ENCODE measurements at places on chromosomes 4 and X.

- DNase-seq: no peak
These were observed 644.2 kb downstream of the ZNF674 start for GRCh38 chrX:45900766-45901615.

GRCh38 chr4:10682397-10682796, 2.2 kb downstream of the CLNK start:
- DNase-seq: no peak

DNA sequence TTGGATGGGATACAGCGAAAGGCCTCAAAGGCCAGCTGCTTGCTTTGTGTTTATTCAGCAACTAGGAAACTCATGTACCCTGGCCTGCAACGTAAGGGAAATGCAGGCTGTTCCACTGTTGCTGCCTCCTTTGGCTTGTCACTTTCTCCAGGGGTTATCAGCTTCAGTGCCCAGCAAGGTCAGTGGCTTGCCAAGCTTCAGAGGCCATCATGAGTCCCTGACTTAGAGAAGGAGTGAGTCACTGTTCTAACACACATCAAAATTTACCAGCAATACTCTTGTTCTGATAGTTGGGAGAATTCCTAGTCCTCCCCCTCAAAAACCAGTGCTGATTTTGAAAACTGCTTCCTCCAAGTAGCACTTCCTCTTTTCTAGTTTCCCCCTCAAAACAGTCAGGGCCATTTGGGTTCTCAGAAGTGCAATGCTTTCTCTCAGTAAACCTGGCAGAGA, 250.8 kb downstream of the ARHGAP24 start:
- no peak for DNase-seq

DNA sequence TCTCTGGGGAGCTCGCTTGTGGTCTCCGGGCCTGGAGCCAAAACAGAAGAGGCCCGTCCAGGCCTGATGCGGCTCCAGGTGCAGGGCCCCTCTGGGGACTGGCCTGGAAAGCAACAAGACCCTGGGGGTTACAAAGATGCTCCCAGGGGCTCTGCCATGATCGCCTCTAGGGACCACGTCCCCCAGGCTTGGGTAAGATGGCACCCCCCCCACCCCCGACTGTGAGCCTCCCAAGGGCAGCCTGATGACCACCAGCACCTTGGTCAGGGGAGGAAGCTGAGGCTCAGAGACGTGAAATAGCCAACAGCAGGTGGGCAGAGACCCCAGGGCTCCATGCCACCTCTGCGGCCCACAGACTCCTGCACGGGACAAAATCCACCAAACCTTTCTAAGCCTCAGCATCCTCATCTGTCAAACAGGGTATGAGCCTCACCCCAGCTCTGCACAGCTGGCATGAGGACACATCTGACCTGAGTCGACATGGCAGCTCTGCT, 25.4 kb downstream of the C4orf50 start:
- DNase-seq: no peak

- DNase-seq: no peak
These were observed 25.7 kb downstream of the GUCY1A1 start for GRCh38 chr4:155692361-155692760.

- DNase-seq: no peak
These were observed 161.1 kb downstream of the VEGFC start for GRCh38 chr4:176631611-176632010.

DNA sequence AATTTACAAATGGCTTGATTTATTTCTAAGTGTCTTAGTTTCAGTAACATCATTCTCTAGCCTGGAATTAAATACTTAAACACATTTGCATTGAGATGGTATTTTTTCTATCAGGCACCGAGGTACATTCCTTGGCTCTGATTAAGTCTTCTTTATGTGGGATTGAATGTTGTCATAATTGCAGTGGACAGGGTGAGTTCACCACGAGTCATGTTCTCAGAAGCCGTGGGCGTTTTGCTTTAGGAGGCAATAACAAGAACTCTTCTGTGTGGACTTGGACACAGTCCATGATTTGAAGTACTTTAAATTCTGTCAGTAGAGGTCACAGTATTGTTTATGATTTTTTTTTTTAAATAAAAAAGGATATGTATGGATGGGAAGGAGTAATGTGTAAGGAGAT, 57.1 kb upstream of the EFHC2 start:
- DNase-seq: no peak

GRCh38 chr4:66949419-66949818, 595.9 kb downstream of the CENPC start:
- DNase-seq: no peak

DNA sequence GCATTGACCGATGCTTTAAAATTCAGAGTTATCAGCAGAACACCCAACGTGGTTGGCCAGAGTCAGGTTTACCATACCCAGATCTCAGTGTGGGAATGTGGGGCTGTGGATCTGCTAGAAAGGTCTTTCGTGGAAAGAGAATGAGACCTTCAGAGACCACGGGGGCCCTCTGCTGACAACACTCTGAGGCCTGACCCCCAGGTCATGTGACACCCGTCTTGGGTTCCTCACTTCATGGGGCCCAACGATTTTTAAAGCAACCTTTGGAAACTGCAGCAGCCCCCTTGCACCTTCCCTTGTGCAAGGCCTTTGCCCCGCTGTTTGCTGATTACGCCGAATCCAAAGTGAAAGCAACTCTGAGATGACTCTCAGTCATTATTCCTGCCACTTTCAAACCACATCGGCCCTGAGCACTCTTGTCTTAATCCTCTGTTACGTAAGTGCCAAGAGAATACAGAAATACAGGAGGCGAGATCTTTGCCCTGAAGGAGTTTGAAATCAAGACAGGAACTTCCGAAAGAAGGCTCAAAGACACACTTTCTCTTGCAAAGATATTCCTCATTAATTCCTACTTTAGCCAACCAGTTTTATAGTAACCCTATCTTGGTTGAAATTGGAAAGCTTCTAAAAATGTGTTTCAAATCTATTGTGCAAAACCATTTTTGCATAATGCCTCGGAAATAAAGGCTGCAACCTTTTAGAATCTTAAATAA, 88.3 kb downstream of the EVC2 start:
- DNase-seq: no peak

DNA sequence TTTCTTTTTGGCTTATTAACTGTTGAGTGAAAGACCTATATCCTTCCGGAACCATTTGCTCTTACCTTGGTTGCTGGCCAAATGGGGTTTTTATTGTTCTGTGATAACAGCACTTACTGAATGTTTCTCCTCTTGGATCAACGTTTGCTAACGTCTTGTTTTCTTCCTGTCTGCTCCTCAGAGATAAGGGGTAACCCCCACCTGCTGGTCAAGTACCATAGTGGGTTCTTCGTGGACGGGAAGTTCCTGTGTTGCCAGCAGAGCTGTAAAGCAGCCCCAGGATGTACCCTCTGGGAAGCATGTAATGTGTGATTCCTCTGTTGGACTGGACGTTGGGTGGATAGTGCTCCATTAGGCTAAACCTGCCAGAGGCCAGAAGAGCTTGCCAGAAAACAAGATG, 15.3 kb downstream of the BMX start:
- no peak for DNase-seq

DNA sequence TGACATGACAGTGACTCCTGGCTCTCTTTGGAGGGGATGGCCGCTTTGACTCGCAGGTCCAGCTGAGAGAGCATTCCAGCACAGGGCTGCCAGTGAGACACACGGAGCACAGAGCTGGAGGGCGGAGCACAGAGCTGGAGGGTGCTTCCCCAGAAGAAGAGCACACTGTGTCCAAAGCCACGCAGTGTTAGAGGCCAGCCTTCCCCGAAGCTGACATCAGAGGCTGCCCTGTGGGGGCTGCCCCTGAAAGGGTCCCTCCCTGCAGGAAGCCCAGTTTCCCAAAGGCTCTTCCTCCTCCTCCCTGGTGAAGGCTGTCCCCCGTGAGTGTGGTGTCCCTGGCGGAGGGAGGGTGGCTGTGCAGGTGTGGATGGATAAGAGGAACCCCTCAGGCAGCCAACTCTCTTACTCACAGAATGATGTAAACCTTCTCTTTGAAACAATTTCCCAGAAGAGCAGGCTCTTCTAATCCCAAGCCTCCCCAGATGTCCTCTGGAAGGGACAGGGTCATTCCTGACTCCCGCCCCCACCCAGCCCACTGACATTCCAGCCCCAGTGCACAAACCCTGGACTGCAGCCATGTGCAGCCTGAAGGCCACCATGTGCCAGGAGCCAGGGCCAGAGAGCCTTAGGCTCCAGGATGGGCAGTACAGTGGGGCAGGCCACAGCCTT, 53.4 kb downstream of the PSAPL1 start:
- DNase-seq: no peak

GRCh38 chr4:8035371-8035780, 95.7 kb upstream of the AFAP1 start:
- DNase-seq: no peak

DNA sequence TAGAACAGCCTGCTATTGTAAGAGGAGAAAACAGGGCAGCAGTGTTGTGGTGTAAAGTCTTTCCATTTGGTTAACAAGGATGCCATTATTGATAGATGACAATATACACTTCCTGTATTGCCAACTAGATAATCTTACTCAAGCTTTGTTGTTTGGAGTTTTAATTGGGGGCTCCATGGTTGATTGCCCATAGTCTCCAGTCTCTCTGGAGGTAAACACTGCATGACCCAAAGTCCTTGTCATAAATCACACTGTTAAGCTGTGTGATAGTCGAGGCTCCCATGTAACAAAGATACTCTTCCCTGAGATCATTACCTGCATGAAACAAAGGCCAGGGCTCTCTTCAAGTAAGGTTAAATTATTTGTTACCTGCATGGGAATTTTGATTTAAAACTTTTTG, 394.6 kb downstream of the C4orf33 start:
- no peak for DNase-seq

GRCh38 chrX:31053621-31054020, 18.2 kb downstream of the FTHL17 start:
- no peak for DNase-seq

GRCh38 chr4:67933755-67934154, 29.5 kb downstream of the TMPRSS11A start:
- no peak for DNase-seq

DNA sequence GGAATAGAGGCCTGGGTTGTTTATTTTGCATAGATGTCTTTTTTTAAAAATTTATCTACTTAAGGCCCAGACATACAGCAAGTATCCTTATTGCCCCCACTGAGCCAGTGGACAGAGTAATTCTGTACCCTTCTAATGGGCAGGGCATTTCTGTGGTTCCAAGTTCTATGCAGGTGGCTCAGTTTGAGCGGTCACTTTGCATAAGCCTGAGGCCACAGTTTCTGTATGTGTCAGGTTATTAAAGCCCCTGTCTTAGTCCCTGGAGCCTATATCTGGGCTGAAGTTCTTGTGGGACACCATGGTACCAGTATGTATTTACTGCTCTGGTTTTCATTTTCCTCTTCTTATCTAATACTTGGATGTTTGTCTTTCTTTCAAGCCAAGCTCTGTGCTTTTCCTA, 168.8 kb downstream of the MID1IP1 start:
- DNase-seq: no peak

- no peak for DNase-seq
These were observed 26.8 kb downstream of the SH3KBP1 start for GRCh38 chrX:19860571-19860970.

- DNase-seq: no peak
These were observed 104.5 kb upstream of the LNX1 start for GRCh38 chr4:53695540-53696463.

DNA sequence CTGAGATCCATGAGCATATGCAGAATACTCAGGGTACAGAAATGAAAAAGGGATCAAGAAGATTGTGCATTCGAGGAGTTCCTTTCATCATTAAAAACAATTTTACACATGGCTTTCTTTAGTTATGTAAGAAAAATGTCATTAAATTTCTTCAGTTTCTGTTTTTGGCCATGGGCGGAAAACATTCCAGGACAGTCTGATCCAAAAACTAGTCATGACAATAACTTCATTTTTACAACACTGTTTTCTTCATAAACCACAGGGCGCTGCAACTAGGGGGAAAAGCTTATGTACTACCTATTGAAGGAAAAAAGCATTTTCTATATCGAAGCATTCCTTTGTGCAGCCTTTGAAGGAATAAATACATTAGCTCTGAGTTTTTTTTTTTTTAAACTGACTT, 28.2 kb downstream of the IL13RA1 start:
- DNase-seq: no peak

- no peak for DNase-seq
These were observed 11.2 kb downstream of the NEK1 start for GRCh38 chr4:169601016-169601771.

- DNase-seq: no peak
These were observed 156.6 kb upstream of the CTSO start for GRCh38 chr4:156109943-156110900.

- no peak for DNase-seq
These were observed 466.6 kb downstream of the INPP4B start for GRCh38 chr4:142379277-142380051.

DNA sequence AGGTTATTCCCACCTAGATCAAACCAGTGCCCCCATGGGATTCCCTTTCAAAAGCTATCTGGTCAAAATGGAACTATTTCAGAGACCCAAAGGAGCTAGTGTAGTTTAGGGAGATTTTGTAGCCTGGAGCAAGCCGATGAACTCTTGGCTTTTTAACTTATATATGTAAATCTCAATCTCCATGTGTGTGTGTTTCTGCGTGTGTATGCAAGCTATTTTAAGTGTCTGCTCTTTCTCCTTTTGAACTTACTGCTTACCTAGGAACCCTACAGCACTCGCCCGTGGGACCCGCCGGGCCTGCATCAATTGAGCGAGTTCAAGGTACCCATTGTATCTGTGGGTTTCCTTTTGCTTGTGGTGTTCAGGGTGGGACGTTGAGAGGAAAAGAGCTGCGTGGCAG, 10.4 kb downstream of the CSTF2 start:
- DNase-seq: no peak

DNA sequence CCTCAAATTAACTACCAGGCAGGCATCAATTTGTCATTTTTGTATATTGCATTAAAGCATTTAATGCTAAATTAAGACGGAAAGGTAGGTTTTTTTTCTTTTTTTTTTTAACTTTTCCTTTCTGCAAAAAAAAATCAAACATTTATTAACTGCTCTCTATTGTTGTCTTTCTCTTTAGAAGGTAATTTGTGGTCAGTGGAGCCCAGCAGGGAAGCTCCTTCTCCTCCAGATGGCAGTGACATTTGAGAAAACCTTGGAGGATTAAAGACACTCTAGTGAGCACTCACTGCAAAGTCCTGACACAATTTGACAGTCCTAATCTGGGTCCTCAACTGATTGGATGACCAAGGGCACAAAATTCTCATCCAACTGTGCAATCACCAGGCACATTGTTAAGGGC, 102.4 kb downstream of the SLIT2 start:
- no peak for DNase-seq

- no peak for DNase-seq
These were observed 122.4 kb upstream of the NAP1L5 start for GRCh38 chr4:88819818-88820697.

GRCh38 chrX:134512566-134512965, 52.6 kb downstream of the HPRT1 start:
- DNase-seq: no peak

- no peak for DNase-seq
These were observed 94.6 kb upstream of the SMAD1 start for GRCh38 chr4:145387079-145387478.

All from substantia nigra (tissue), 51 donors.